ENCODE measurements at places on chromosomes 3 and 15.
A peak's percentile ranks its signal among the peaks of the same experiment; 100 is the strongest.

- no peak for DNase-seq
Measured at GRCh38 chr15:77702211-77702957, 69.7 kb upstream of the LINGO1 start.

- DNase-seq, result no peak
Measured at GRCh38 chr3:112247350-112247749, 46.7 kb downstream of the SLC9C1 start.

DNA sequence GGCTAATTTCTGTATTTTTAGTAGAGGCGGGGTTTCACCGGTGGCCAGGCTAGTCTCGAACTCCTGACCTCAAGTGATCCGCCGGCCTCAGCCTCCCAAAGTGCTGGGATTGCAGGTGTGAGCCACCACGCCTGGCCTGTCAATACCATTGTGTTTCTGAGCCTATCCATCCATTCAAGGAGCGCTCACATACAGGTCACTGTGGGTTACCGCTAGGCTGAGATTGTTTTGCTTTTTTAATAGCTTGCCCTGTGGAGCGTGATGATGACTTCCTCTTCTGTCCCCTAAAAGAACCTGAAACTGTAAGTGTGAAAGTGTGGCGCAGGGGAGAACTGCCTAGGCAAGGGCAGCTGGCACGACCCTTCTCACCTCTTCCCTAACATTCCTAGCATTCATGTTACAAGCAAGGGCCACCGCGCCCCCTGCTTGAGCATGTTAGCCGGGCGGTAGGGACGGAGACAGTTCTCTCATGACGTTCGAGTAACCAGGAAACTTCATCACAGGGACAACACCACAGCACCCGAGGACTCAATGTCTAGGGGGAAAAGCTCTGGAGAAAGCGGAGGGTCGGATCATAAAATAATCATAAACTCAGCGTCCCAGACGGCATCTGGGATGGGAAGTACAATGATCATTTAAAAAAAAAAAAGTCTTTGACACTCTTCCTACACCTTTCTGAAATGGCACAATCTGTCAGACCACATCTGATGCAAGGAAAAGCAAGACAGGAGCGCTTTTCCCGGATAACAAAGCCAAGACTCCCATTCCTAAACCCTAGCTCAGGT is 790 bp downstream of the LAMP3 start:
- DNase-seq, result no peak

DNA sequence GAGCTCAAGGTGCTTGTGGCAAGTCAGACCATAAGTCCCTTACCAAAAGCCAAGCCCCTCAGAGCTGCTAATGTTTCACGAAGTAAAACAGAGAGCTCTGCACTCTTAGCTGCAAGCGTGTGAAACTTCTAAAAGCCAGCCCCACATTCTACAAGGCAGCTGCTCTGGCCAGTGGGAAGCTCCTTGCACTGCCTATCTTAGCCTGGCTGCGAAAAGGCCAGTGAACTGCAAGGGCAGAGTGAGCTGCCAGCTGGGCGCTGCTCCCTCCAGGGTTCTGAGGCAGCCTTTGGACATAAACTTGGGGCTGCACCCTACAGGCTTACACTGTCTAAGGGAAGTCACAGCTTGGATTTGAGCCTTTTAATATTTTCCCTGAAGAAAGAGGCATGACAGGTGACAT is 2.2 kb upstream of the MUSTN1 start:
- no peak for DNase-seq

DNA sequence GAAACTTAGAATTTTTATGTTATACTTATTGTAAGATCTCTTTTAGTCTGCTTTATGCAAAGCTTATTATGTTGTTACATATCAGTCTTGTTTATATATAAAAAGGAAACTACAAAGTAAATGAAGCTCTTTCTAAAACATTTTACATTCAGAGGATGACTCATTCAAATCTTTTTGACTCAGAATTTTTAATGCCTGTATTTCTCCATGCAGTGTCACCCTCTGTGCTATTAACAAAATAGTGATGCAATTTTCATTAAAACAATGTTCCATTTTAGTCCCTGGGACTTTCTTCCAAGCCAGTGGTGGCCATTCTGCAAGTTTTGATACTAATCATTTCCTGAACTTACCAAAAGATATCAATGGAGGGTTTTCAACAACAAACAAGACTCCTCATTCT is 216.1 kb downstream of the NAALADL2 start:
- DNase-seq, result no peak

DNA sequence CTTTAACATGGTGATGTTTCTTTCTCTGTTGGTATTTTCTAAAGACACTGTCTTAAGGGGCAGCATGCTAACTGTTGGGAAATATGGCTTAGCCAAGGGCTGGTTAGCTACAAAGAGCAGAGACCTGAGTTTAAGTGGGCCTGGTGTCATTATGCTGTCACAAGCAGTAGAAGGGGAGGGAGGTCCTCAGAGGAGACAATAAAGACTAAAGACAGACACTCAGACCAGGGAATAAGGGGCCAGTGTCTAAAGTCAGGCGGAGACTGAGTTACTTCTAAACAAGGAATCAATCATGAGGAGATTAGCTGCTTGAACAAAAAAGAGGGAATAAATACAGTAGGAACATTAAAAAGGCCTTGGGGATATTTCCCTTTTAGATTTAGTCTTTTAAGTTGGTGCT is 142.7 kb upstream of the DPPA4 start:
- no peak for DNase-seq

DNA sequence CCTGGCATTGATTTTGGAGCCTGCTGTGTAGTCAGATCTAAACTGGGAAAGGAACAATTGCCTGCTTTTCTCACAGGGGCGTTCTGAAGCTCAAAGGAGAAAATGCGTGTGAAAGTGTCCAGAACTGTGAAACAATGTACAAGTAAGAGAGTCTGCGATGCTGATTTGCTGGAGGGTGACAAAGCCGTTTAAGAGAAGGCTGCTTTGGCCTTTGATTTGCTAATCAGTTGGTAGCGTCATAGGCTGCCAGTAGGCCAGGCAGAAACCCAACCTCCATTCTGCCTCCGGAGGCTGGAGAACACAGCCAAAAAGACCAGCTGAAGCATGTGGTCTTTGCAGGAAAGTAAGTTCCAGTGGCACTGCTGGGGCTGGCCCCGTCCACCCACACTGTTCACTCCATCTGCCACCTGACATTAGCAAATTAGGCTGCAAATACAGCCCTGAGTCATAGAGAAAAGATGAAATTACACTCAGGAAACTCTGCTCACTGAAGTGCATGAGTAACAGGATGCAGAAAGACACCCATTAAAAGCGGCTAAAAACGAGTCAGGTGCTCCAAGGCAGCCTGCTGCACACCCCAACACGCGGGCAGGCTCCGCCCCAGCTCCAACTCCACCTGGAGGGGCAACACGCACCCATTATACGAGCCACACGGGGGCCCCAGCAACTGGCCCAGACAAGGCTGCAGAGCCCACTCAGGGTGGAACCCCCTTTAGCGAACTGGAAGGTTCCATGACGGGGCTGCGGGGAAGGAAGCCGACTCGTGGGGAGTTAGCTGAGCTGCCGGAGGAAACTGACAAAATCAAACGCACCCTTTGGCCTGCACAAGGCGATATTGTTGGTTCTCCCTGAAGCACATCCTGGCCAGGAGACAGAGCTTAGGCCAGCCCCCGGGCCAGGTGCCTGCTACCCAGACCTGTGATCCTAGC is 31.6 kb downstream of the ZDHHC19 start:
- peak; percentile 96 for DNase-seq

DNA sequence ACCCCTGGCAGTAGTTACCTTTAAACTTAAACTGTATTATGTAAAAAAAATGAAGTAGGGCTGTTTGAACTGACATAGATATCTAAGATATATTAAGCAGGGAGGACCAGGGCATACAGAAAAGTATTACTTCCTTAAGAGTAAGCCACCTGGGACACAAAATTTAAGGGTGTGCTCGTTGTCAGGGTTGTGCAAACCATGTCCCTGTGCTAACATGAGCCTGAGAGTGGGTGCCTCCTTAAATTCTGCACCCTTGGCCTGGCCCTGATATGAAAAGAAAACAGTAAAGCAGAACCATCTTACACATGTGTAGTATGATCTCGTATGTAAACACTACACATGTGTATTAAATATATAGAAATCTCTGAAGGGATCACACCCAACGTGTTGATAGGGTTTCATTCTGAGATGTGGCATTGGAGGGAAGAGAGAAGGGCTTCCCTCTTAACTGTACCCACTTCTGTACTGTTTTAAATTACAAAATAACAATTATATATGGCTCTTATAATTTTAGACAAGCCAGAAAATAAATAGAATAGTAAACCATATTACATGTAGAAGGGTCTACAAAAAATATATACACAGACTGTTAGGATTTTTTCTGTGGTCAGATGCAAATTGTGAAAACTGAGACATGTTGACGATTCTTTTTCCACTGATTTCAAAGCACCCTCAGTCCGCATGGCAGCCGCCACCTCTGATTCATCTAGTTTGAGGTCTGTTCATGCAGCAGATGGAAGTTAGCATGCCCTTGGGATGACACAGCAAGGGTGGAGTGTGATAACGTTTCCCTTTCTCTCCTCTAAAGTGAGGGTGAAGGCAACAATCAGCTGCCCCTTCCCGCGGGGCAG is 400.8 kb upstream of the PROK2 start:
- peak; percentile 53 for DNase-seq

DNA sequence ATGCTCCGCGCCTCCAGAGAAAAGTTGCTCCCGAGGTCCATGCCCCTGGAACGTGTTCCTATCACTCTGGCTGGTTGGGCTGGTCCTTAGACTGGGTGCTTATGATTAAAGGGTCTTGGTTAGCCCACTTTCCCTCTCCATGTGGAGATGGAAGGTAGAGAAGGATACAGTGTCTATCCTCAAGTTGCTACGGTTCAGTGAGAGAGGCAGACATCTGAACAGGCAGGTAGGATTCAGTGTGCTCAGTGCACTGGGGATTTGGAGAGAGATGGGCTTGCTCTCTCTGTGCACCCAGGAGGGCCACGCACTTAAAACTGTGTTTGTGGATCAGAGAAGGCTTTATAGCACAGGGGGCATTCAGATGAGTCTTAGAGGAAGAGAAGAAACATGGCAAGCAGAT is 63.0 kb downstream of the RPL39L start:
- no peak for DNase-seq

GRCh38 chr3:23192816-23193215 is 10.3 kb upstream of the UBE2E2 start:
- no peak for DNase-seq

DNA sequence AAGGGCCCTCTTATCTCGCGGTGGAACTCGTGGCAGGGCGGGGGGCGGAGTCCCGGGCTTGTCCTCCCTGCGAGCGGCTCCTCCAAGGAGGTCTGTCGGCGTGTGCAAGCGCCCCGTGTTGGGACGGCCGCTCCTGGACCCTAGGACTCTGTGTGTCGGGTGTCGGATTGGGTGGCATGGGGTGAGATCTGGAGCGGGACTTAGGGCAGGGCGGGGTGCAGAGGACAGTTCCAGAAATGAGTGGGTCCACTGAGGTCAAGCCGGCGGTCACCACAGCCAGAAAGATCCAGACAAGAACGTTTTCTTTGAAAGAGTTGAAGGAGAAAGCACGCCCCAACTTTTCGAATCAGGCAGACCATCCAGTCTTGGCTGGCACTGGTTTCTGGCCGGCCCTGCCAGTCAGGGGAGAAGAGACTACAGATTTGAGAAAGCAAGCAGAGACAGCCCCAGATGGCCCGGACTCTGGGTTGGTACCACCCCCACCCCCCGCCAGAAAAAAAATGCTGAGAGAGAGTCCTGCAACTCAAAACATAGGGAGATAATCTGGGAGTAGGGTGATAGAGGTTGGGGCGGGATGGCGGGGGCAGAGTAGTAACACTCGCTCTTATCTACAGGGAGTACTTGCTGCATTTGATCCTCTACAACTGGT is 784 bp upstream of the CISH start:
- no peak for DNase-seq

DNA sequence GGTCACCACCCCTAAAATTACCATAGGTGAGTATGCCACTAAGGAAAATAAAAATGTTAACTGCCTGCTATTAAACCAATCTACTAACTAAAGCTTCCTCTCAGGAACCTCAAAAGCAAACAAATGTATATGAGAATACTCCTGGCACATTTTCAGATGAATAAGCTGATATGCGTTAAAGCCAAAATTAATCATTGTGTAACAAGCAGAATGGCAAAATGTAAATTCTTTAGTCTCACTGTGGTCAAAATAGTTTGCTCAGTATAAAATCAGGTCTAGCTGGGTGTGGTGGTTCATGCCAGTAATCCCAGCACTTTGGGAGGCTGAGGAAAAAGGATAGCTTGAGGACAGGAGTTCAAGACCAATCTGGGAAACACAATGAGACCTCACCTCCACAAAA is 53.6 kb downstream of the SUMF1 start:
- no peak for DNase-seq

GRCh38 chr3:4722103-4722502 is 229.0 kb downstream of the ITPR1 start:
- DNase-seq, result peak; percentile 24

DNA sequence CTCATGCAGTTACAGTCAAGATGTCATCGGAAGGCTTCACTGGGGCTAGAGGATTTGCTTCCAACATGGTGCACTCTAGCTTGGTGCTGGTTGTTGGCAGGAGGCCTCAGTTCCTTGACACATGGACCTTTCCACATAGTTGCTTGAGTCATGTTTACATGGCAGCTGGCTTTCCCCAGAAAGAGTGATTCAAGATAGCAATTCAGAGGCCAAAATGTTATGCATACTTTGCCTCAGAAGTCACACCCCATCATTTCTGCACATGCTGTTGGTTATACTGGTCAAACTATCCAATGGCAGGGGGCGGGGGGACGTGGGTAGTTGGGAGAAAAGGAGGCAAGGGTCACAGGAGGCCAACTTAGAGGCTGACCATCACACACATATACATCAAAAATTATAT is 58.7 kb downstream of the FOXB1 start:
- DNase-seq, result no peak

DNA sequence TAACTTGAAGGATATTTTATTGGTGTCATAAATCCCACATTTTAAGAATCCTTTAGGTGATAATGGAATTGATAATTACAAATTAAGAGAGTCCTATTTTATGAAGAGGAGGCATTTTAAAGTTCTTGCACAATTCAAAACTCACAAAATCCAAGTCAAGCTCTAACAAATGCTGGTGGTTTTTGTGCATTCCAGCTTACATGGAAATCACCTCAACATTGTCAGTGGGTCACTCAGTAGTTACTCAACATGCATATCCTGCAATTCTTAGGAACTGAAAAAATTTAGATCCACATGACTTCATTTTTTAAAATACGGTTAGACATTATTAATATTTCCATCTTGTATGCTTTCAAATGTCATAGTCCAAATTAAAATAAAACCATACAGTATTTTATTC is 487.2 kb downstream of the CNTN3 start:
- DNase-seq, result no peak

DNA sequence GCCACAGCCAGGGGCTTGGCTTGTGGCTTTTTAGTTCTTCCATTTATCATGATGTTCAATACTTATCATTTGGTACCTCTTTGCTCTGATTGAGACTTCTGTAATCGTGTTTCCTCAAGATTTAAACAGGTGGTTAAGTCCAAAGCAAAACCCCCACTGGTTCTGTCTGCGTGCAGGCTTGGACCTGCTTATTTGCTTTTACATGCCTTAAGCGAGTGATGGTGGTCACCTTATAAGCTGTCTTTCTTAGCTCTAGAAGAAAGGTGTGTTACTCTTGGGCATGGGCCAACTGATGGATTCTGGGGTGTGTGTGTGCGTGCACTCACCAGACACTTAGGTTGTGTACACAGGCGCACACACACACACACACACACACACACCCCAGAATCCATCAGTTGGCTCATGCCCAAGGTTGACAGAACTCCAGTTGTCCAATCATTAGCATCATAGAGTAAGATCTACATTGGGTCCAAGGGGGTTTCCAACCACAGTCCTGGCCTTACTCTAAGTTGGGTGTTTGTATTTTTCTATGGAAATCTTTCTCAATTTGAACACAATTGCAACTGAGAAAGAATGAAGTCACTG is 1.2 kb downstream of the MYZAP start:
- no peak for DNase-seq

Measured in activated naive CD8-positive, alpha-beta T cell treated with anti-CD3 and anti-CD28 coated beads for 36 hours (primary cell).